ENCODE measurements at places on chromosomes 4 and X.
A peak's percentile ranks its signal among the peaks of the same experiment; 100 is the strongest.

GRCh38 chrX:11867610-11868345 is 109.7 kb downstream of the MSL3 start:
- DNase-seq = no peak

DNA sequence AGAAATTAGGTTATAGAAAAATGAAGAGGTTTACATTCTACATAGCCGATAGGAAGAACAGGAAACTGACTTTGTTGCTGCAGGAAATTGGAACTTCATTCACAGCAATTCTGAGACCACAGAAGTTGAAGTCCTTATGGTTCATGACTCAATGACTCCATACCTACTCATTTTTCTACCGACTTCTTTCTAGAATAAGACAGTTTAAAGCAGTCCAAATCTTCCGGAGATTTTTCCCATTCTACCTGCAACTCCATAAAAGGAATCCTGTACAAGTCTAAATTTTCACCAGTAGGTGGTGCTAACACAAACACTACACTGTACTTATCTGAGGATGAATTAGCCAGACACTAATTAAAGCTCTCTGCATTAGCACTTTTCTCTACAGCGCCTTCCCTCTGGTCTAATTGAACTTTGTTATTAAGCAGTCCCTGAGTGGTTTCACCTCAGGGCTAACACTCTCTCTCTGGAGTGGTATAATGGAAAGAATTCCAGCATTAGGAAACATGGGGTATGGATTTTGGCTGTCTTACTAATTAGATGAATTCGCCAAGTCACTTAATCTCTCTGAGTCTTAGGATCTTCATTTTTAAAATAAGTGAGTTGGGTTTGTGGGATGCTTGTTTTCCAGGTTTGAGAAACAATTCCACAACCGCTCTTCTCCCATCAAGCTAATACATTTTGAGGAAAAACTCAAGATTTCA is 167.9 kb downstream of the SMIM20 start:
- no peak for DNase-seq

DNA sequence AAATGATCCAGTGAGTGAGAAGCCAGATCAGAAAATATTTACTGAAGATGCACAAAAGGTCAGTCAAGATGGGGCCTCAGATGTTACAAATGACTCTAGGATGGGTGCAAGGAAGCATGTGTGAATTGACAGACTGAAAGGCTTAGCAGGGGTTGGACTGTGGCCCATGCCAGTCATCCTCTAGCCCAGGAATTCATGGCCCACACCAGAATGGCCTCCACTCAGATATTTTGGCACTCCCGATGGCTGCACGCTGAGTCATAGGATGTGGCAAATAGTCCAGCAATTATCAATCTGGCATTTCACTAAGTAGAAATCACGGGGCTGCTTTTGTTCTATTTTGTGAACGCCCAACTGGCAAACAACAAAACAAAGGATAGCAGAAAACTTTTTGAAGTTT is 406.5 kb downstream of the IQCM start:
- no peak for DNase-seq

DNA sequence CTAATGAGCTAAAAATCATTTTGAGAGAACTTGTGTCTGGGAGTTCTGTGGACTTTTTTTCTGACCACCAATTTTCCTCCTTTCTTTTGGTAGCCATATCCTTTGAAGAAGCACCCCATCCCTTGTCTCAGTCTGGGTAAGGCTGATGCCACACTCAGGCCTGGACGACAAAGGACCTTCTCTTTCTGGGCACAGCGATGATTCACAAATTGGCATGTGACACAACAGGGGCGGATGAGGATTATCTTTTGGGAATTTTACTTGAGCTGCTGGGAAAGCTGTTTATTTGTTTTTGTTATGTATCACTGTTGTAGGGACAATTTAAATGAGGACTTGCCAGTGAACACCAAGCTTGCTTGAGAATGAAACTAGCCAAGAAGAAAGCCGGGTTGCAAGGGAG is 233.4 kb upstream of the HAND2 start:
- DNase-seq = no peak

DNA sequence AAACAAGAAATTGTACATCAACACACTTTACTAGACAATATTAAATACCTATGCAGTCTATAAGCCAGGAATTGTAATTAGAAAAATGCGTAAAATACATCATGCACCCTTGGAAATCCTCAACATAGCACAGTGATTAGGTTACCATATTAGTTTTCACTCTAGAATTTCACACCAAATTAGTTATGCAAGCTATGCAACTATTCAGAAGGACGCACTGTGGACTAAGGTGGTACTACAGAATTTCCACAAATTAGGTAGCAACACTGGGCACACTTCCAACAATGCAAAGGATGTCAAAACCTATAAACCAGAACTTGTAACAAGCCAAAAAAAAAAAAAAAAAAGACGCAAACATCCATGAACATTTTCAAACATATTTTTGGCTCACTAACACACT is 71.1 kb upstream of the ZCCHC13 start:
- no peak for DNase-seq

GRCh38 chr4:165716472-165716871 is 156.6 kb upstream of the TLL1 start:
- no peak for DNase-seq

DNA sequence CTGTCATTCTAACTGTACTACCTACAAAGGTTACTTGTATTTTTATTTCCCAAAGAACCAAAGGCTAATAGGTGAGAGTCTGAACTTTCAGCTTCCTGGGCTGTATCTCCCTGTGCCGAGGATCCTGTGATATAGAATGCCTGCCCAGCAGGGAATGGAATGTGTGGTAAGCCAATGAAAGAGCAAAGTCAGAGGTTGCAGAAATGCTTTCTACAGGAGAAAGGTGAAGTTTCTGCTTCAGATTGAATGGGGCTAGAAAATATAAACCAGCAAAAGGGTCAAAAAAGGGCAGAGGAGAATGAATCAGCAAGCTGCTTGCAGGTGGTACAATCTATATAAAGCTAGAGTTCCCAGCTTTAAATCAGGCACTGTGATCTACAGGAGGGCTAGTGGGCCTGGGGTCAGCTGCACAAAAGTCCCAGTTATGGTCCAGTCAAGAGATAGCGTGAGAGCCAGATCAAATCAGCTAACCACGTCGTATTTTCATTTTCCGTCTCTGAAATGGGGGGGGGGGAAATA is 146.1 kb downstream of the DCTD start:
- no peak for DNase-seq

GRCh38 chrX:17376431-17377077 is 1.6 kb downstream of the NHS start:
- DNase-seq = no peak

DNA sequence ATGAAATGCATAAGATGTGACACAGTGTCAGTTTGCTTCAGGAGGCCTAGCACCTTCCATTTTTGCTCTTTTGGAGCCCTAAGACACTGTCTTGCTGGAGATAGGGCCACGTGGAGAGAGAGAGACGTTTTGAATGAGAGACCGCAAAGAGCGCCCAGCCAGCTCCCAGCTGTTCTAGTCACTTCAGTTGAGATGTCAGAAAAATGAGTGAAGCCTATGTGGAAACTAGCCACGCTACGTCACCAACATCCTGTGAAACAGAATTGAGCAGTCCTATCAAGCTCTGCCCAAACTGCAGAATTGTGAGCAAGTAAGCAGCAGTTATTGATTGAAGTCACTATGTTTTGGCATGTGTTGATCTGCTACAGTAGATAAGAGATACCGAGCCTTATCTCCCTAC is 13.1 kb downstream of the GPR82 start:
- peak; percentile 18 for DNase-seq

DNA sequence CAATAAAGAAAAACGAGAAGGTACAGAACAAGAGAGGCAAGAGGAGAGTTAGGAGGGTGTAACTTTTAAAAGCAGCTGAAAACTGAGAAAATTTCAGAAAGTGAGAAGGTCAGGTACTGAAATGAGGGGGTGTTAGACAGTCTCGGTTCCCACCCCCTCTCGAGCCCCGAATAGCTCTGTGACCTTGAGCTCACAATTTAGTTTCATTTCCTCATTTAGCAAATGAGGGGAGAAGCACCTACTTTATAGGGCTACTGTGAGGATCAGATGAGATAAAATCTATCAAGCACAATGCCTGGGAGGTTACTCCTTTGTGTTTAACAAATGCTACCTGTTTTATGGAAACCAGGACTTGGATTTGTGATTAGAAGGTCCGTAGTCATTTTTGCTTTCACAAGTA is 4.9 kb downstream of the UGT8 start:
- no peak for DNase-seq

GRCh38 chr4:116726523-116726922 is 358.9 kb downstream of the TRAM1L1 start:
- DNase-seq = no peak

DNA sequence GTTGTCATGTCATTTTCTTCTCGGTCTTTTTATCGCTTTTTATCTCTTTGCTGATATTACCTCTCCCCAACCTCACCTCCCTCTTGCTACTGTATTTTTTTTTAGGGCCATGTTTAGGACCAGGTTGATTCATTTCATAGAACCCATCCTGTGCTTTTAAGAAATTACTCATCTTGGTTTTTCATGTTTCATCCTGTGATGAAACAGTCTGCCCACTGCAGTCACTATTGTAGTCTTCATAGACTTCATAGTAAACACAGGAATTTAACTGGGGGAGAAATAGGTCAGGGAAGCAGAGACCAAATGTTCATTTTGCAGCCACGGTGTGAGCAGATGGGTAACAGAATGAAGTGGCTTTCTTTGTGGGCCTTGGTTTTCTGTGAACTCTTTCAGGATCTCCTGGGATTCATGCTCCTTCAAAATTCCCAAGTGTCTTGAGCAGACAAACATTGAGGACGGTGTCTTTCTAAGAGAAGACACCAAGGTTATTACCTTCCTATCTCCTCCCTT is 161.8 kb downstream of the NAA11 start:
- no peak for DNase-seq

DNA sequence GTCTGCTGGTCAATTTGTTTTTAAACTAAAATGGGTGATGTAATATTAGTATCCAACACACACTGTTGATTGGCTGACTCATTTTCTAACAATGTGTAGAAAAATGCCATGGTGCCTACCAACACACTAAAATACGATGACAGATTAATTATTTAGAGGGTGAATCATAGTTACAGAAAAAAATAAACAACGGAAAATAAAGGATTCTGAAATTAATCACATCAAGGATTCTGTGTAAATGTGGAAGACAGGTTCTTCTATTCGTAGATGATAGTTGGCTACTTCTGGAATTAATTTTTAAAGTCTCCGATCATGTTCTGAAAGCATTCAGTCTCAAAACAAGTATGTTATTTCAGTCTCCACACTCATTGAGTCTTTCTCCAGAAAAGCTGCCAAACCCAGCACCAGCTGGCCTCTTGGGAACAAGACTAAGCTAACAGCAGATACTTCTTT is 8.2 kb upstream of the IQCM start:
- no peak for DNase-seq

DNA sequence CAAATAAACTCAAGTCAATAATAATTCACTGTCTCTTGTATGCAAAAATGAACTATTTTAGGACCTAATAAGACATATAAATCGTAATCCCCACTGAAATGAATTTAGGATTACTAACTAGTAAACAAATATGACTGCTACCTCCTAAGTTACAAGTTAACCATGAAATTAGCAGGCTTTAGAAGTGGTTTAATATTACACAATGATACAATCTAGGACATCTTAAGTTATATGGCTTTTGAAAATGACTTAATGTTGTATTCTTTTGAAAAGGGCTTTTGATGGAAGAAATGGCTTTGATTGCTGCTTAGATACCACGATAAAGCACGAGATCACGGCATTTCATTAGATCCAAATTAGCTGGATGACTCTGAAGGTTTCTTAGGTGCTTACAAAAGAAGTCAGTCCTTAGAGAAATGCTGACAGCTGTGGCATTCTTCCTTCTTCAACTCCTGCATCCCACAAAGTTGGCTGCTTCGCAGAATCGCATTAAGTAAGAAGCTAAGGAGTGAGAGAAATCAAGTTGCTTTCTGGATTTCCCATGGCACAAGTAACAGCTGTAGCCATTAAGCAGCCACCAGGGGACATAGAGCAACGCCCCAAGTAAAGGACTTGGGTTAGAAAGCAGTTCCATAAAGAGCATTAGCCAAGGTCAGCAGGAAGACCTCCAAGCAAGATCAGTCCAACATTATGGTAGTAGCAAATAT is 6.9 kb downstream of the SLC10A7 start:
- no peak for DNase-seq

GRCh38 chr4:41466249-41466648 is 71.7 kb upstream of the LIMCH1 start:
- no peak for DNase-seq

- no peak for DNase-seq
These were observed 17.2 kb downstream of the MAGED2 start for GRCh38 chrX:54824722-54825121.

DNA sequence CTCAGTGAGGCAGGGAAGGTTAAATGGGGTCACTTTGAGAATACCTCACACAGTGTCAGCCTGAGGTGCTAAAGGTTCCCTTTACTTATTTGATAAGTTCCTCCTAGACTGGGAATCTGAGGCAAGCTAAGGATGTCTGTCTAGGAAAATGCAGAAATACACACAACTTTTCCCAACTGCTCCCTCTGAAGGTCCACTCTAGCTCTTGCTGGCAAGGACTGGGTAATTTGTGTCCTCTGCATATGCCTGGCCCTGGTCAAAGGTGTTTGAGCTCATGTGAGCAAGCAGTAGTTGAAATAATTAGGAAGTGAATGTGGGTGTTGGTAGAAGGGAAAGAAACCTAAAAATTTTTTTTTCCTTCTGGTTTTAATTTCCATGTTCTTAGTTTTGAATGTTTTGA is 21.3 kb downstream of the TXLNG start:
- DNase-seq = no peak

- no peak for DNase-seq
These were observed 13.3 kb downstream of the RNF4 start for GRCh38 chr4:2482192-2482591.

- peak; percentile 1 for DNase-seq
These were observed 13.5 kb downstream of the RXFP1 start for GRCh38 chr4:158535130-158535614.

DNA sequence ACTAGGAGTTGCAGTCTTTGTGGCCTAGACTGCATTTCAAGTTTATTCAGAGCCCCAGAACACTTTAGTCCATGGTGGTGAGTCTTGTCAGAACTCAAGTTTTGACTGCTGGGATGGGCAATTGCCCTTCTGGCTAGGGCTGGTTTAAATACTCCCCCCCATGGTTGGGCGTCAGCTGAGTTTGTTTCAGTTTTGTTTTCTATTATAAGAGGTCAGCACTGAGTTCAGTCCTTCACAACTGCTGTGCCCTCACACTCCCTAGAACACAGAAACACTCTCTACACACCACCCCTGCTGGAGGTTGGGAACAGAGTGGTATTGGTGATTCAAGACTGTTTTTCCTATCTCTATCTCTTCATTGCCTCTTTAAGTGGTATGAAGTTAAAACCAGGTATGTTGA is 217.0 kb downstream of the GUCY2F start:
- no peak for DNase-seq

- DNase-seq = no peak
These were observed 6.2 kb downstream of the MBNL3 start for GRCh38 chrX:132482632-132483031.

GRCh38 chr4:146486565-146486964 is 35.2 kb downstream of the SLC10A7 start:
- DNase-seq = no peak

GRCh38 chrX:123217077-123217476 is 33.0 kb downstream of the GRIA3 start:
- no peak for DNase-seq

- no peak for DNase-seq
These were observed 262.0 kb downstream of the ARAP2 start for GRCh38 chr4:35982318-35982717.

GRCh38 chr4:56149591-56149990 is 200.8 kb downstream of the CEP135 start:
- DNase-seq = no peak

GRCh38 chr4:99640676-99641075 is 17.0 kb downstream of the C4orf54 start:
- DNase-seq = no peak

- no peak for DNase-seq
These were observed 53.9 kb upstream of the PDLIM3 start for GRCh38 chr4:185589067-185589836.
